ENCODE measurements at places on chromosomes 13 and 19.

GRCh38 chr13:31477961-31478360 is 261.4 kb upstream of the RXFP2 start:
- peak; percentile 92 for DNase-seq

DNA sequence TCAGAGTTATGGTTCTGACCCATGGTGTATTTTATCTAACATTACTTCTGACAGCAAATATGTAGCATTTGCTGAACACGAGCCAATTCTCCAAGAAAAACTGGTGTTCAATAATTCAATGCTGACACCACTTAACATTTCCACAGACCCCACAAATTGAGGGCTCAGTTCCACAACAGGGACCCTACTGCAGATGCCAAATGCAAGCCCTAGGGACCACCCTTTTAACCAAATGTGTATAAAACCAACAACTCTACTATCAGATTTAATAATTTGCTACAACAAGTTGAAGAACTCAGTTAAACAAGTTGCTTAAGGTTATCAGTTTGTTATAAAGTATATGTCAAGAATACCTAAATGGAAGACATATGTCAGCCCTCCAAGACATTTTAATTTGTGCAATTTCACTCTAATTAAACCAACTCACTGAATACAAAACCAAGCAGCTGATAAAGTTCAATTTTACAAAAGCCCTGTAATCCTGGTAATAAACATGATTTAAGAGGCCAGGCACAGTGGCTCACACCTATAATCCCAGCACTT is 6.7 kb downstream of the ZNF44 start:
- no peak for DNase-seq

DNA sequence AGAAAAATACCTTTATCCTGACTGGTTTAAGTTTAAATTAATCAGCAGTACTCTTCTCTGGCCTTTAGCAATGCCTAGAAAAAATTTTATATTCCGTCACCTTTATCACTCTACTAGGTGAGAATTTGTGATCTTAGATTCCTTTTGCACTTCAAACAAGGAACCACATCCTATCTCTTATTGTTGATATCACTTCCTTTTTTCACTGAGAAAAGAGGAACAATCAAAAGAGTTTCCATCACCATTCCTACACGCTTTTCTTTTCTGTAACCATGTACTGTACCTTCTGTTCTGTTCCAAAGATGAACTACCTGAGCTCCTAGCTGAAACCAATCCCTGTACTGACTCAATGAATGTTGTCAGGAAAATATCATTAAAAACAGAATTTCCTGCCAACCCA is 1379.0 kb upstream of the MIR17HG start:
- no peak for DNase-seq

GRCh38 chr13:72804301-72804700 is 22.4 kb downstream of the PIBF1 start:
- no peak for DNase-seq

DNA sequence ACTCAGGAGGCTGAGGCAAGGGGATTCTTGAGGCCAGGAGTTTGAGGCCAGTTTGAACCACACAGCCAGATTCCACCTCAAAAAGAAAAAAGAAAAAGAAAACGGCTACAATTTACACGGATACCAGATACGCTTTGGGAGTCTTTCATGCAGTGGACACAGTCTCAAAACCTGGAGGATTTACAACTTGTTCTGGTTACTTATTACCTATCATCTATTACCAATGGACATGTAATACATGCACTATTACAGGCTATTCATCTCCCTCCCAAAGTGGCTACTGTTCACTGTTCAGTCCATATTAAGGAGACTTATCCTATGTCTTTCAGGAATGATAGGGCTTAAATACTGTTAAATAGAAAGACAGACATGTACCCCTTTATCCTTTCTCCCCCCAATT is 33.3 kb downstream of the ZNF823 start:
- DNase-seq, result no peak

DNA sequence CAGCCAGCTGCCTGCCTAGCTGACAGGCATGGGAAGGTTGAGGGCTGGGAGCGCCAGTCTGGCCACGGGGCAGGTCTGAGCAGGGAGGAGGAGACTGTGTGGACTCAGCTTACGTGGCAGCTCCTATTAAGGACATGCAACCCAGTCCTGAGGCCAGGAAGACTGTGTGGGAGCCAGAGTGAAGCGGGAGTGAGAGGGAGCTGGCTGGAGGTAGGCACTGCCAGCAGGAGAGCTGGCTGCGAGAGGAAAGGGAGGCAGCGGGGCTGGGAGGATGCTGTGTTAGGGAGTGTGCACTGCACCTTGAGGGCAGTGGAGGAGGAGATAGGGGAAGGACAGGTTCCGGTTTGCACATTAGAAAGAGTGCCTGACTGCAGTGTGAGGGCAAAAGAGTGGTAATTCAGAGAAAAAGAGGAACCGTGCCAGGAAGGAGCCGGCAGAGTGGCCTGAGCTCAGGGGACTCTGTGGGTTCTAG is 99.2 kb downstream of the SLC7A1 start:
- no peak for DNase-seq

- DNase-seq, result peak; percentile 35
These were observed 792 bp upstream of the LENG8 start for GRCh38 chr19:54448040-54448773.

DNA sequence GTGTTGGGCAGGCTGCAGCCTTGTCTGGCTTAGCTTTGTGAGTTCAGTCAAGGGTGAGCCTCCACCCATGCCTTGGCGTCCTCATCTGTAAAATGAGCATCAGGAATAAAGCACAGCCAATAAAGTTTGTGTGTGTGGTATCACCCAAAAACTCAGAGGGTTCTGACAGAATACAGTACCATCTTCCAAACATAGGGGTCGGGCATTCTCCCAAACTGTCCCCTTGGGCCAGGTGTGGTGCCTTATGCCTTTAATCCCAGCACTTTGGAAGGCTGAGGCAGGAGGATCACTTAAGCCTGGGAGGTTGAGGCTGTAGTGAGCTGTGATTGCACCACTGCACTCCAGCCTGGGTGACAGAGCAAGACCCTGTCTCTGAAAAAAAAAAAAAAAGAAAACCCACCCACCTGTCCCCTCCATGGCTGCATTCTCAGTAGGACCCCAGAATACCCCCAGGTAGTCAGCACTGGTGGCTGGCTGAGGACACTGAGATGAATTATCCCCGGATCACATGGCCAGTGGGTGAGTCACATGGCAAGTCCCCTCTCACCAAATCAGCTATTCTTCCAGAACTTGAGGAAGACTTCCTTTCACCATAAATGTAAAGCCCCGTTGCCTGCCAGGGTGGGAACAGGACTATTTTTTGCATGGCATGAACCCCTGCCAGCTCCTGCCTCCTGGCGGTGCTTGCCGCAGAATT is 18.6 kb downstream of the POP4 start:
- DNase-seq, result no peak

DNA sequence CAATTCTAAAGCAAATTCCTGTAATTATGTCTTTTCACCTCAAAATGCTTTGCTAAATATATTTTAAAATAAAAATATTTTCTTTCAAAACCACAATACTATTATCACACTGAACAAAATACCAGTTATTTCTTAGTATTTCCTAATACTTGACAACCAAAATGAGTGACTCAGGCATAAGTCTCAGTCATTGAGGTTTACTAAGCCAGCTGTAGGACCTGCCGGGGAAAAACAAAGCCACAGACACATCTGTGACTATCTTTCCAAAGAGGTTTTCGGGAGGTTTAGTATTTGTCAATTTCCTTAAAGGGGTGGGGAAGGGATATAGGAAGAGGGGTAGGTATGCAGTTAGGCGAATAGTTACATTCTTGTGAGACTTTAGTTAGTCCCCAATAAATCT is 3.2 kb upstream of the ZNF235 start:
- no peak for DNase-seq

GRCh38 chr13:30576528-30576927 is 41.2 kb upstream of the USPL1 start:
- DNase-seq, result peak; percentile 53

DNA sequence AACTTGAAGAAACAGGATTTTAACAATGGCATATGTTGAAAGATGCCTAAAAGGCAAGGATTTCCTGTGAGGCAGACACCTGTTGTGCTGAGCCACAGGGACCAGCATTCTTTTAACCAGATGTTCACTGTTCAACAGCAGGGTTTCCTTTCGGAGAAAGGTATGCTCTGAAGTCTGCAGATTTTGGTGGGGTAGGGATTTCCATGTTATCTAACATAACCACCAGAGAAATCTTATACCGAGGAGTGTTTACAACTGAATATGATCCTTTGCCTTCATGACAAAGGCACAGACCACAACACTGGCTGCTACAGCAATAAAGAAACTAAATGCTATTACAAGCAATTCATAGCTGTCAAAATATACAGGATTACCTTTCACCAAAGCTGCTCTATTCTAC is 48.1 kb downstream of the MPHOSPH8 start:
- no peak for DNase-seq

DNA sequence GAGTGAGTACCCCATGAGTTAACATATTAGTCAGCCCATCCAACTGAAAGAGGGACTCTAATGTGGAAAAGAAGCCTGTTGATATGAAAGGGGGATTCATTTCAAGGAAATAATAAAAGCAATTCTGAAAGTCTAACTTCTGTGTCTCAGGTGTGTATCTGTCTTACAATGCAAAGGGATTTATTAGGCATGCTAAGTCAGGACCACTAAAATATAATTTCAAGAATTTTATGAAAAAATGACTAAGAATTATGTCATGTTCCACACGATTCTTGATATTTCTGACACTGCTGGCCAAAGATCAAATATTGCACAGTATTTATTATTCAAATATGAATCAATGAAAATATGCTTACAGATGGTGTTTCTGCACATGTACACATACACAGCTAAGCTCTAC is 130.8 kb downstream of the KLF12 start:
- no peak for DNase-seq

DNA sequence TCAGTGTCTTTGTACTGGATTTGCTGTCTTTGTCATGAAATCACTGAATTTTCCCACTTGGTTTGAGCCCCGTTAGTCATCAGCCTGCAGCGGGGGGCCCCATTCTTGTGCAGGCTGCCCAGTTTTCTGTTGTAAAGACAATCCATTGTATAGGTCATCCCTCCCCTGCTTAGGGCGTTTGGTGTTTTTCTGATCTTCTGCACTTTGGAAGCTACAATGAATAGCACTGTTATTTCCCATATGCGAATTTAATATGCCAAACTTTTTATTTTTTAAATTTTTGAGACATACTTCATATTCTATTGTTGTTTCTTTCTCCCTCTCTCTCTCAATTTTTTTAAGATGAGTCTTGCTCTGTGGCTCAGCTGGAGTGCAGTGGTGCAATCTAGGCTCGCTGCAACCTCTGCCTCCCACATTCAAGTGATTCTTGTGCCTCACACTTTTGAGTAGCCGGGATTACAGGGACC is 9.0 kb downstream of the SLC27A1 start:
- peak; percentile 81 for DNase-seq

DNA sequence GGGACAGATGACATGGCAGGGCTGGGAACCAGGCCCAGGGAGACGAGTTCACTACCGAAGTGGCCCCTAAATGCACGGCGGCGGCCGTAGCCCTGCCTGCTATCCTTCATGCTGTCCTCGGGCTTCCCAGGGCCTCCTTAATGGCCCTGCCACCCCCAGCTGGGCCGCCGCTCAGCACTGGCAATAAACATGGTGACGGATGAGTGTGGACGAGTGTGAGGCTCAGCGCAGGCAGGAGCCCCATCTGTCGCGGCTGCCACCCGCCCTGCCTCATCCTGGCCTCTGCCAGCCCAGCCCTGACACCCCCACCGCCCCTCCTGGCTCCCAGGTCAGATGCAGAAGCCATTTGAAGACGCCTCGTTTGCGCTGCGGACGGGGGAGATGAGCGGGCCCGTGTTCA is 13.6 kb downstream of the PIN1 start:
- DNase-seq, result no peak

DNA sequence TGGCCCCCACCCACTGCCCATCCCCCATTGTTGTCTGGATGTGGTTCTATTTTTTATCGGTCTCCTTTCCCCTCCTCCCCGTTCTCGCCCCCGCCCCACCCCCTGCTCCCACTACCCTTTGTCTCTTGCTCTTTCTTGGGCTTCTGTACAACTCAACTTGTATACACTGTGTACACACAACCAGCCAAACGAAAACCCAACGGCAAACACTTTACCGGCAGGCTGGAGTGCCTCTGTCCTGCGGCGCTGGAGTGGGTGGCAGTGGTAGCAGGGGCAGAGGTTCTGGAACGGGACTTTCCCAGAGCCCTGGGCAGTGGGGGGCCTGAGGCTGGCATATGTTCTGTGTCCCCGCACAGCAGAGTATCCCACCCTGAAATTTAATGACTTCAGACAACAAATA is 13.7 kb downstream of the RRAS start:
- no peak for DNase-seq

- DNase-seq, result no peak
These were observed 79.3 kb upstream of the TEX29 start for GRCh38 chr13:111241006-111241755.

GRCh38 chr19:3154957-3155736 is 19.3 kb downstream of the GNA15 start:
- peak; percentile 100 for DNase-seq

DNA sequence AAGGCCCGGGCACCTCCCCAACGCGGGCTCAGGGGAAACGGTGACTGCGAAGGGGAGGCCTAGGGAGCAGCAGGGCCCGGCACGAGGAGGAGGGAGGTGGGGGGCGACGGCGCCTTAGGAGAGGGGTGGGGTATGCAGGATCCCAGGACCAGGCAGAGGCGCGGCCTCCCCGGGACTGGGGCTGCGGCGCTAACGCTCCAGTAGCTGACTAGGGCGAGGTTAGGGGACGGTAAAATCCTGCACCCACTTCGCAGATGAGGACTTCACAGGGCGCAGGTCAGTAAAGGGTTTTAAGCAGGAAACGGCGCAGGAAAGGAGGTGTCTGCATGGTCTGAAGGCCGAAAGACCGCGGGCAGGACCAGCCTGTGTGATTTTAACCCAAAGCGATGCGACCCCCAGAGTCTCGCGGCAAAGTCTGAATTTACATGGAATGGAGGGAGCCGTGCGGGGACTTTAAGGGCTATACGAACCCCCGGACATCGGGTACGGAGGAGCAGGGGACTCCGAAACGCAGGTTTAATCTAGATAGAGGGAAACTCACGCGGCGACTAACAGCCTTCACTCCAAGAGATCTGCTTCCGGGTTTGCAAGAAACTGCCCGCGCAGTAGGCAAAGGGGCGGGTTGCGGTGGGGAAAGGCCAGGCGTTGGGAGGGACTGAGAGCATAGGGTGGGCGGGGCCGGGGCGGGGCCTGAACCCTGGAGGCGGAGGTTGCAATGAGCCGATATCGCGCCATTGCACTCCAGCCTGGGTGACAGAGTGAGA is at the start of gene ZNF665:
Gene ZNF665, minus strand, starts transcription at position 588 of the 764 bp plus-strand sequence. CDS start 10,460 bp downstream, outside the sequence.
- peak; percentile 85 for DNase-seq

- no peak for DNase-seq
These were observed 34.5 kb upstream of the URAD start for GRCh38 chr13:28022848-28023518.

DNA sequence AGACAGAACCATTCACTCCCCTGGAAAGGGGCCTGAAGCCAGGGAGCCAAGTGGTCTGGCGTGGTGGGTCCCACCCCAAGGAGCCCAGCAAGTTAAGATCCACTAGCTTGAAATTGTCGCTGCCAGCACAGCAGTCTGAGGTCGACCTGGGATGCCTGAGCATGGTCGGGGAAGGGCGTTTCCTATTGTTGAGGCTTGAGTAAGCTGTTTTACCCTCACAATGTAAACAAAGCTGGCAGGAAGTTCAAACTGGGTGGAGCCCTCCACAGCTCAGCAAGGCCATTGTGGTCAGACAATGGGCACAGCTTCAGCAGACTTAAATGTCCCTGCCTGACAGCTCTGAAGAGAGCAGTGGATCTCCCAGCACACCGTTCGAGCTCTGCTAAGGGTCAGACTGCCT is 195.6 kb upstream of the DACH1 start:
- DNase-seq, result no peak

GRCh38 chr13:108426893-108427292 is 157.4 kb downstream of the TNFSF13B start:
- peak; percentile 37 for DNase-seq
